ENCODE measurements at places on chromosomes 2 and 18.

DNA sequence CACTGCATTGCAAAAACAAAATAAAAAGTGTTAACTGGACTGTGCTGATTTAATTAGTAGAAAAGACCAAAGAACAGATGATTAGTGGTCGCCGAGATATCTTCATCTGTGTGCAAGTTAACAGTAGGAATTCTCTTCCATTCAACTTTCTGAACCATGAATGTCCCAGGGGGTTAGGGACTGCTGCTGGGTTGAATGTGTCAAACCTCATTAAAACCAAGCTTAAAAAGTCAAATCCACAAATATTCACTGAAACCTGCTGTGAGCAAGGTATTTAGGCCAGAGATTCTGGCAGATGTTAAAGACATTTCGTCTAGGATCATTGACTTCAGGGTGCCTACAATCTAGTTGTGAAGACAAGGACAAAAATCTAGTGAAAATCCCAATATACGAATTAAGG is 58.7 kb downstream of the STPG4 start:
- DNase-seq, result no peak

DNA sequence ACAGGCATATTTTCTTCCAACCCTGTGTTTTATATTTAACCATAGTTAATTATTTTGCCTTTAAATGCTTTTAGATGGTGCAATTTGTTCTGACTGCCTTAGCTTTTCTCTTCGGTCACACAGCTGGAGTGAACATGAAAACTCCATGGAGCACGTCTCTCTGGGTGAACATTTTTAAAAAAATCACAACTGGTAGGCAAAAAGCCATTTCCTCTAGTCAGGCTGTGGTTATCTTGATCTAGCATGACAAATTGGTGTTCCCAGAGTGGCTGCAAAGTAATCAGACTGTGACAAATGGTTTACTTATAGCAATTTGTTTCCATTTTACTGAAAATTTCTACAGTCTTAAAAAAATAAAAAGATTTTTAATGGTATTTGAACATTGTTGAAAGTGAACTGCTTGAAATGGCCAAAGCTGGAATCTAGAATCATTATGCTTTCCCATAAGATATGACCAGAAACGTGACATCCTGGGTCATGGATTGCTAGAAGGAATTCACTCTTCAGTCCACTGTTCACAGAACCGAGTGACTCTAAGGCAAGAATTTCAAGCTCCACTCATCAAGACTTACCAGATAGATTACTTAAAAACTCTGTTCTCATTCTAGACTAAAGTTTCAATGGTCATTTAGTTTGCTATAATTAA is 703.6 kb downstream of the CPS1 start:
- no peak for DNase-seq

- peak; percentile 75 for DNase-seq
Observed at GRCh38 chr2:207163053-207163755, 2.5 kb downstream of the KLF7 start.

- DNase-seq, result no peak
Observed at GRCh38 chr18:25648716-25649260, 296.8 kb upstream of the ZNF521 start.

DNA sequence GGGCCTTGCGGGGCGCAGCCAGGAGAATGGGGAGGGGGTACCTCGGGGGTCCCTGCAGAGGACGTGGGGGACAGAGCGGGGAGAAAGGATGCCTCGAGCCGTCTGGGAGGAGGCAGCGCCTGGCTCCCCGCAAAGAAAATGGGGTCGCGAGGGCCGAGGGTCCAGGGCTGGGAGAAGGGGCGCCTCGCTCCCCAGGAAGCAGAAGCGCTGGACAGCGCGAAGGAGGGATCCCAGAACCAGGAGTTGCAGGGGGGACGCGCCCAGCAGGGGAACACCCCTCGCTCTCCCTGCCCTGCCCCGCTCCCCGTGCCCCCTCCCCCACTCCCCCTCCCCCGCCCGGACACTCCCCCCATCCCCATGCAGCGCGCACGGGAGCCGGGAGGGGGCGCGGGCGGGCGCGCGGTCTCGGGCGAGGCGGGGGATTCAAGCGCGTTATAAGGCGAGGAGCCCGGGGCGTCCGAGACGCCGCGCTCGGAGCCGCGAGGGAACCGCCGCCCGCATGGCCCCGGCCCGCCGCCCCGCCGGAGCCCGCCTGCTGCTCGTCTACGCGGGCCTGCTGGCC is at the start of gene ERFE:
Gene ERFE, plus strand, starts transcription at position 462 of the 562 bp plus-strand sequence. Its CDS starts 38 bp downstream, at position 500.
- no peak for DNase-seq

- no peak for DNase-seq
Observed at GRCh38 chr2:217928324-217929181, 74.2 kb downstream of the TNS1 start.

DNA sequence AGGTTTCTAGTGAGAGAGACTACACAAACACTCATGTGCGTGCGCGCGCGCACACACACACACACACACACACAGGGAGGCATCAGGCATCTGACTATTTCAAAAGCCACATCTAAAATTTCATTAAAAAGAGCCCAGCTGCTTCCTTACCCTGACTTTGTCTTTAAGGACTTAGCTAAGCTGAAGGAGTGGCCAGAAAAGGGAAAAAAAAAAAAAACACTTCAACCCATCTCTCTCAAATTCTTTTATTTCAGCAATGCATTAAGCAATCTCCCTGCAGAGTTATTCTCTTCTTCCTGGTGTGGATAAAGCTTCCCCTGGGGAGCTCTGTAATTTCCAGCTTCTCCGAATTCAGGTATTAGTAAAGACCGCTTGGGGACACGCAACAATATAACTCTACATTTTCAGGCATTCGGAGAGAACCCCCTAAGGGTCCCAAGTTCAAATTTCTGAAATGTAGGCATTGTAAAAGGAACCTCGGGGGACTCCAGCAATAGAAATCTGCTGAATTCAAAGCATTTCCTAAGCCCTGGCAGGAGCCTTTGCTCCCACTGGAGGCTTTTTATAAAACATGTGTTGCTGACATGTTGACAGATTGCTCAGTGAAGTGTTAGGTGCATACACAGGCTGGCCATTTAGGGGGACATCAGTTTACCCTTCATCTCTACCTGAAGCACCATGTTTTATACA is 67.0 kb downstream of the ZNF521 start:
- no peak for DNase-seq

GRCh38 chr2:206836722-206837121 is 71.3 kb downstream of the FASTKD2 start:
- DNase-seq, result no peak

- no peak for DNase-seq
Observed at GRCh38 chr2:224843141-224843540, 127.0 kb upstream of the CCDC195 start.

DNA sequence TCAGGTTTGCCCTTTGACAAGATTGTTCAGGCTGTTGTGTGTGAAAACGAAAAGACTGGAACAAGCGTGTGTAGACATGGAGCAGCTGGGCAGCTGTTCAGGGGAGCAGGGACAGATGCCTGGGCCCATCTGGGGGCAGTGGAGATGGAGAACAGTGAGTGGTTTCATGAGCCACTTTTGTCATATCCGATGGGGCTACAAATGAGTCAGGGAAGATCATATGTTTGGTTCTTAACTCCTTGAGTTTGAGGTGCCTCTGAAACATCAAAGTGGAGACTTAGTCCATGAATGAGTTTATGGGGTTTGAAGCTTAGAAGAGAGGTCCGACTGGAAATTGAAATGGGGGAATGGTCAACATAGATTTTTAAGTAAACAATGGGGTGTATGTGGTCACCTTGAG is 9.3 kb upstream of the PLB1 start:
- no peak for DNase-seq

- no peak for DNase-seq
Observed at GRCh38 chr2:40329739-40330030, 122.2 kb downstream of the SLC8A1 start.

- no peak for DNase-seq
Observed at GRCh38 chr18:77177009-77177408, 44.4 kb upstream of the MBP start.

DNA sequence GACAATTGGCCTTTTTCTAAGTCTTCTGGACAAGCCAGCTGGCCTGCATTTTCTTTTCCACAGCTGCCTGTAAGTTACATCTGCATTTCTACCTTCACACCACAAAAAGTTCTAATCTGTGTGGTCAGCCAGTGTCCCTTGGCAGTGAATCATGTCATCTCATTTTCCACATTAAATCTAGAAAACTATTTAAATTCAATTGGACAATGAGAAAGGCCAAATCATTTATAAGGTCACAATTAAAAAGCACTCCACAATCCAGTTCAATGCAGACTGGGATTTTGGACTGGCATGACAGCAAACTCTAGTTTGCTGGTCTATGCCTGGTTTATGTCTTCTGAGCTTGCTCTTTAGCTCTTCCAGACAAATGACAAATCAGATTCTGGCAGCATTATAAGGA is 494.2 kb upstream of the SPHKAP start:
- no peak for DNase-seq

- DNase-seq, result no peak
Observed at GRCh38 chr2:9020267-9020666, 16.8 kb upstream of the MBOAT2 start.

- no peak for DNase-seq
Observed at GRCh38 chr2:129772190-129772579, 207.3 kb upstream of the RAB6C start.

GRCh38 chr2:18934886-18935285 is 345.5 kb upstream of the NT5C1B start:
- DNase-seq, result no peak

GRCh38 chr2:159455330-159455918 is 160.9 kb downstream of the BAZ2B start:
- no peak for DNase-seq

- DNase-seq, result no peak
Observed at GRCh38 chr2:196206804-196207203, 35.4 kb upstream of the STK17B start.

DNA sequence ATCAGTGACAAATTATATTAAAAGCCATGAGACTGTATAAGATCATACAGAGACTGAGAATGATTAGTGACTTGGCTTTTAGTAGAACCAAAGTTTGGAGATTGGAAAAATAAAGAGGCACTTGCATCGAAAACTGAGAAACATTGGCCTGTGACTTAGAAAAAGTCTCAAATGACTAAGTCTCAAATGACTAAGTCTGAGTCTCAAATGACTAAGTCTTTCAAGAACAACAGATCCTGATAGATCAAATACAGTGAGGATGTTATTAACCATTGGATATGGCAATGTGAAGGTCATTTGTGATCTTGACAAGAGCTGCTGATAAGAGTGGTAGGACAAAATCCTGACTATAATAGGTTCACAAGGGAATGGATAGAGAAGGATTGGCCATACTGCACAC is 135.5 kb upstream of the FANCL start:
- DNase-seq, result no peak

DNA sequence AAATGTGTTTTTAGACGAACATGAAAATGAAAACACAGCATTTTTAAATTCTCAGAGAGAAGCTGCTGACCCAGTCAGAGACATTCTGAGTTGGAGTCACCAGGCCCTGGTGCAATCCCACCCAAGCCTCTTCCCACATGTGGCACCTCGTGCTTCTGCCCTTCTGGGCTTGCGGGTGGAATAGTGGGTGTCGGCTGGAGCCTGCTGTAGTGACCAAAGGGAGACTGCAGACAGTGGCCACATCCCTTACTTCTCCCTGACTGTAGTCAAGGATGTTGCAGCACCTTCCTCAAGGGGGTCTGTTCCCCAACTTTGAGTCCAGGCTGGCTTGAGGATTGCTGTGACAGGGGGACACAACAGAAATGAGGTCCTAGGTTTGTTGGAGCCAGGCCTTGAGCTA is 104.4 kb upstream of the GLI2 start:
- DNase-seq, result no peak

DNA sequence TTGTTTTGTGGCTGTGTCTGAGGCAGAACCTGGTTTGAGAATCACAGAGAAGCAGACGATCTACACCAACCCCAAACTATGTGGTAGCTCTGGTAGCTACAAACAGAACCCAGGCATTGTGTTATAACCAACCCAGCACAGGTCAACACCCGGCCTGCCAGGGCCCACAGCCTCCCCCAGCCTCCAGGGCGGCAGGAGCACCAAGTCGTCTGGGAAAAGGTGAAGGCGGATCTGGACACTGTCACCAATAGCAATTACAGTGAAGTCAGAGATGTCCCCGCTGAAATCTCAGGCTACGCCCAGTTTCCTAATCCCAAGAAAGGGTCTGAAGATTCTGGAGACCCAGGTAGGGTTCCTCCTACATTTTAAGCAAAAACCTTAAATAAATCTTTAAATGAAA is 3.6 kb downstream of the HJURP start:
- DNase-seq, result no peak

- DNase-seq, result no peak
Observed at GRCh38 chr2:43210467-43211303, 15.7 kb downstream of the ZFP36L2 start.

GRCh38 chr2:69639266-69639665 is 4.3 kb downstream of the AAK1 start:
- no peak for DNase-seq

GRCh38 chr2:23793476-23793875 is 133.4 kb downstream of the ATAD2B start:
- DNase-seq, result no peak

DNA sequence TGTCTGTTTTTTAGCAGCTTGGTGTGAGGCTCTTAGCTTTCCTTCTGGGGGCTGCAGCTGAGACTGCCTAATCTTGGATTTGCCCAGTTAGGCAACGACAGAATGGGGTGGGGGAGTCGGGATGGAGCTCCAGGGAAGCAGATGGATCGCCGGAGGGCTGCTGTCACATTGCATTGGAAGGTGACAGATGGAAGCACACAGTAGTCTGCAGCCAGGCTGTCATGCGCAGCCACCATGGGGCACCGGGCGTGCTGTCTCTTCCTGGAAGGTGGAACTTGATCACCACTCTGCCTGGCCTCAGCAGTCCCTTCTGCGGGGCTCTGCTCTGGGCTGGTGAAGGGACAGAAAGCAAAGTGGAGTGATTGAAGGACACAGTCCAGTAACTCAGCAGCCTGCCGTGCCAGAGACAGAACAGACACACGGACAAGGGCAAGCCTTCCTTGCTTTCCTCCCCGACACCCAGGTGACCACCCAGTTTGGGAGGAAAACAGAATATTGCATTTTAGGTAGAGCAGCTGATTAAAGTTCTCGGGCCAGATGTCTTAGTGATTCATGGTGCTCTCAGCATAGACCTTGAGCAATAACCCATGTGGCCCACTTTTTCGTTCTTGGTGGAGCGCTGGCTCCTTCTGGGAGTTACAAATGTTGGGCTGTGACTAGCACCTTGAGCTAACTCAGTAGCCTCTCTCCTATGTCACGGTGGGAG is 40.9 kb downstream of the RNF144A start:
- no peak for DNase-seq

DNA sequence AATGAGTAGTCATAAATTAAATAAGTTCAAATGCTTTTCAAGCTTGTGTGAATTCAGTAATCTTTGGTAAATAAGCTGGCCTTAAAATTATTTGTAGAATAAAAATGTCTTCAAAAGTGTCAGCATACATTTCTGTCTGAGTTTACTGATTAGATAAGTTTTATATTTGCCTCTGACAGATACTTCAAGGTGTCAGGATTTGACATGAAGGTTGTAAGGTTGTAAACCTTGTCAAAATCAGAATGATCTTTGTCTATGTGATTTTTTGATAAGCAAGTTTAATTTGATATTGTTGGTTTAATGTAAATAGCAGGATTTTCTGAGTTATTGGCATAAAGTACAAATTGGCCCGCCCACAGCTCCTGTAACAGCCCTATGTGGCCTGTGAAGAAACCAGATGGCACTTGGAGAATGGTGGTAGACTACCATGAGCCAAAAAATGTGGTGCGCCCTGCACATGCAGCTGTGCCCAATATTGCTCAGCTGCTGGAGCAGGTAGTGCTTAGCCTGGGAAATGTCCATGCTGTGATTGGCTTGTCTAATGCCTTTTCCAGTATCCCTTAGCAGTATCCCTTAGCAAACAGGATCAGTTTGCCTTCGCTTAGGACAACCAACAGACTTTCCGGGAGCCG is 188.0 kb upstream of the SPHKAP start:
- DNase-seq, result no peak
